ENCODE measurements at places on chromosomes 11 and 22.

DNA sequence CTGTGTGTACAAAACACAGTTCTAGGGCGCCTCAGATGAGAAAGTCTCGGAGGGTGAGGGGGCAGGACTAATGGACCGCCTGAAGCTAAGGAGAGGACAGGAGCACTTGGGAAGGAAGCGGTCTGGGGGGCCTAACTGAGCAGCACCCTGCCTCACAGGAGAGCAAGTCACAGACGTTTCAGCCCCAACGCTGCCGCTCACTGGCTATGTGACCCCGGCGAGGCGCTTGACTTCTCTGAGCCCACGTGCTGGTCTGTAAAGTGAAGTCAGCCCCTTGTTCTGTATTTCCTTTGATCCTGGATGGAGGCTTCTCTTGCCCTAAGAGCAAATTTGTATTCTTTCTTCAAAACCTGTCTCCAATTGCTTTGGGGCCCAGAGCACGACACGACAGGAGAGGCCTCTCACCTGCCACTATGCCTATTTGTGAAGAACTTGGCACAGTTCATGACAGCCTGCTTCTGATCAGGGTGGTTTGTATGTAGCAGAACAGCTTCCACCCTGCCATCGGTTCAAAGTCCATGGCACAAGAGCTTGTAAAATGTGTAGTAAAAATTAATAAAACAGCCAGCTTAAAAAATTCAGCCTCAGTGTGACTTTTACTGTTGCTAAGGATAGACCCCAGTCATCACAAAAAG lies 59.1 kb downstream of the WNT11 start:
- no peak for DNase-seq

GRCh38 chr11:126380909-126381308 lies 25.4 kb downstream of the ST3GAL4 start:
- DNase-seq = no peak

GRCh38 chr11:102933627-102934026 lies 21.9 kb downstream of the MMP13 start:
- no peak for DNase-seq

DNA sequence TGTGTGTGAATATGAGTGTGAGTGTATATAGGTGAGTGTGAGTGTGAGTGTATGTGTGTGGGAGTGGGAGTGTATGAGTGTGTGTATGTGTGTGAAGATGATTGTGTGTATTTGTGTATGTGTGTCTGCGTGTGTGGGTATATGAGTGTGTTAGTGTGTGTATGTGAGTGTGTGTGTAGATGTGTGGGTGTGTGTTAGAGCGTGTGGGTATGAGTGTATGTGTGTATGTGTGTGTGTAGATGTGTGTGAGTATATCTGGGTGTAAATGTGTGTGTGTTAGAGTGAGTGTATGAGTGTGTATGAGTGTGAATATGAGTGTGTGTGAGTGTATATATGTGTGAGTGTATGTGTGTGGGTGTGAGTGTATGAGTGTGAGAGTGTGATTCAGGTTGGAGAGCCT lies 11.1 kb upstream of the LRRC10B start:
- DNase-seq = no peak

GRCh38 chr11:63670433-63671321 lies 499 bp downstream of the ATL3 start:
- DNase-seq = peak; percentile 33

DNA sequence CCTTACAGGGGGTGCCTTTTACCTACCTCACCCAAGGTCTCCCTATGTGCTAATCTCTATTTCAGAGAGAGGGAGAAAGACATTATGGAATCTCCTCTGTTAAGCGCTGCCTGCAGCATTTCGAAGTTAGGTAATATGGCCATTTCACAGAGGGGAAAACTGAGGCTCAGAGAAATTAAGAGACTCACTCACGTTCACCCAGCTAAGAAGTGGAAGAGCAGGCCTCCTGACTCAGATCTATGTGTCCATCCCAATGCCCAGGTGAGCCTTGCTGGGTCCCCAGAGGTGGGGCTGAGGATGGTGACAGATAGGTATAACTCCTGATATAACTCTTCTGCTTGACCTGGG lies 147.0 kb downstream of the FBXO7 start:
- no peak for DNase-seq

DNA sequence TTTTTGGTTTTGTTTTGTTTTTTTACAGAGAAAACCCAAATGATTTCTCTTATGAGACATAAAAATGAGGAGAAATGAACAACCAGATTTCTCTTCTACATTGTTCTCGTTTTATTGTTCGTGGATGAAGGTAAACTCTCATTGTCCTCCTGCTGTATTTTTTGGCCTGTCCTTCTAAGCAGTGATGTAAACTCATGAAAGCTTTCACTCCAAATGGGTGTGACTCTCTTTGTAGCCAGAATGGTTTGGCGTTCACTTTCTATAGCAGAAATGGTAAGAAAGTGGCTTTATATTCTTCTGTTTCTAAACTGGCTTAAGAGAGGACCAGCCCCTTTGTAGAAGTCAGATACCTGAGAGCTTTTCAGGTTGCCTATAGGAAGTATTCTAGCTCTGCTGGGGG lies 15.5 kb upstream of the BMAL1 start:
- DNase-seq = no peak

DNA sequence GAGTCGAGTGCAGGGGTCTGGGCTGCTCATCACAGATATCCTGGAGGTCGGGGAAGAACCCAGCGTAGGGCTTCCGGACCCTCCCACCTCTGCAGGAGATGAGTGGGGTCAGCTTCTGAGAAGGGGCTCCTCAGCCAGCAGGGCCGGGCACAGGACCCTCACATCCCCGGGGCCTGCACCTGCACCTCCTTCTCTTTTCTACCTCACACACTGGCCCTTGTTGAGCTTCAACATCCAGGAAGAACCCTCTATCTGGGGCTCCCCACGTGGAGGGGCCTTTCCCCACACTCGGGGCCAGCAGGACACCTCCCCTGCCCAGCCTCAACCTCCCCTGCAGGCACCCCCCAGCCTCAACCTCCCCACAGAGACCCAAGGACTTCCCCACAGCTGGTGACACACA lies 299.4 kb downstream of the CTTN start:
- no peak for DNase-seq

DNA sequence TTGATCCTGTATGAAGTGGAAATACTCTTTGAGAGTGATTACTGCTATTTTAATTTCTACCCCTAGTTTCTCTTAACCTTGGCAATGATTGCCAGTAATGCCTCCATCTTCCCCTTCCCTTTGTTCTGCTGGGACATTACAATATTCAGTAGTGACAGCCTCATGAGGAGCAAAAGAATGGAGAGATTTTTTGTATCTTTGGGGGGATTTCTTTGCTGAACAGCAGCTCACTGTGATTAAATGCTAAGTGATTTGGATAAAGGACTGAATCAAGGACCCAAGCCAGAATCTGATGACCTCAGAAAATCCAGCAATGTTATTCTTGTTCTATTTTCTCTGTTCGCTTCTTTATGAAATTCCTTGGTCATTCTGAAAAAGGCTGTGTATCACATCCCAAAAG lies 7.0 kb upstream of the SLC1A2 start:
- no peak for DNase-seq

GRCh38 chr11:88332851-88333250 lies 4.7 kb downstream of the CTSC start:
- no peak for DNase-seq

GRCh38 chr11:118046051-118046963 lies 30.6 kb upstream of the TMPRSS4 start:
- DNase-seq = peak; percentile 70

- no peak for DNase-seq
These were observed 48.7 kb upstream of the TEAD1 start for GRCh38 chr11:12625438-12626071.

DNA sequence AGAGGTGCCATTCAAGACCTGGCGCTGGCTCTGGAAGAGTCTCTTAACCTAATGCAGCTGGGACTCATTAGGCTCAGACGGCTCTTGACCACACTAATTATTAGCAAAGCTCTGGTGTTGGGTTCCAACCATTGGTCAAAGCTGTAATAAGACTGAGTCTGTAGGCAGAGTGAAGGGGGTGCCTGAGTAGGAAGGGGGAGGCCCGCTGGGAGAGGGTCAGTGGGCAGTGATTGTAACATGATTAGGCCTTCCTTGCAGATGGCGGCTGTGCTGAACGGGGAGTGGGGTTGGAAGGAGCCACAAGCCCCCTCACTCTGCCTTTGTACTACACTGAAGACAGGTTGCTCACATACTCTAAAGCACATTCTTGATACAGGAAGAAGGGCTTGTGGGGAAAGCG lies 5.2 kb downstream of the SRPRA start:
- no peak for DNase-seq

- DNase-seq = no peak
These were observed 12.6 kb downstream of the LMO1 start for GRCh38 chr11:8250981-8251615.

- no peak for DNase-seq
These were observed 8.8 kb downstream of the OSBPL5 start for GRCh38 chr11:3156282-3156660.

DNA sequence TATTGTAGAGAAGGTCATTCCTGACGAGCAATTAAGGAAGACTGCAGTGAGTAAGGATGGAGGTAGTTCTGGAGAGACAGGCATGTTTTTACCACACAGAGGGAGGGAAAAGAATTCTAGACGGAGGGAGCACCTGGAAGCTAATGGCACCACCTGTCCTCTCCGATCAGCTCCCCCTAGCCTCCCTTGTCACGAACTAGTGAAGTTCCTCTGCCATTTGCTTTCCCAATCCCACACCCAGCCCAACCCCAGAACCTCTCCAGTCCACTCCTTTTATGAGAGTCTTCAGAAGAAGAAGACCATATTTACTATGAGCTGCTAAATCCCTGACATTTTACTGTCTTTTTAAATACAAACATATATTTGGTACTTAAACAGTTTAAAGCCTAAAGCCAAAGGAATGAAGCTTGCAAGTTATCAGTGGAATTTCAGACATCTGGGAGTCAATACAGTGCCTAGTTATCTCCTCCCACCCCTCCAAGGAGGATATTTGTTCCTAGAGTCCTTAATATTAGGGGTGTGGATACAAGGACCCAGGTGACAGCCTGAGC lies 46.1 kb upstream of the HSPA8 start:
- no peak for DNase-seq

GRCh38 chr22:27445881-27446280 lies 355.7 kb downstream of the MN1 start:
- no peak for DNase-seq

GRCh38 chr11:4464216-4465159 lies 15.4 kb downstream of the OR52K2 start:
- DNase-seq = no peak

GRCh38 chr11:38935941-38936340 lies 2337.9 kb upstream of the RAG2 start:
- no peak for DNase-seq

- no peak for DNase-seq
These were observed 85.2 kb downstream of the APOL5 start for GRCh38 chr22:35802885-35803284.

GRCh38 chr11:133180201-133180600 lies 352.1 kb downstream of the OPCML start:
- no peak for DNase-seq

DNA sequence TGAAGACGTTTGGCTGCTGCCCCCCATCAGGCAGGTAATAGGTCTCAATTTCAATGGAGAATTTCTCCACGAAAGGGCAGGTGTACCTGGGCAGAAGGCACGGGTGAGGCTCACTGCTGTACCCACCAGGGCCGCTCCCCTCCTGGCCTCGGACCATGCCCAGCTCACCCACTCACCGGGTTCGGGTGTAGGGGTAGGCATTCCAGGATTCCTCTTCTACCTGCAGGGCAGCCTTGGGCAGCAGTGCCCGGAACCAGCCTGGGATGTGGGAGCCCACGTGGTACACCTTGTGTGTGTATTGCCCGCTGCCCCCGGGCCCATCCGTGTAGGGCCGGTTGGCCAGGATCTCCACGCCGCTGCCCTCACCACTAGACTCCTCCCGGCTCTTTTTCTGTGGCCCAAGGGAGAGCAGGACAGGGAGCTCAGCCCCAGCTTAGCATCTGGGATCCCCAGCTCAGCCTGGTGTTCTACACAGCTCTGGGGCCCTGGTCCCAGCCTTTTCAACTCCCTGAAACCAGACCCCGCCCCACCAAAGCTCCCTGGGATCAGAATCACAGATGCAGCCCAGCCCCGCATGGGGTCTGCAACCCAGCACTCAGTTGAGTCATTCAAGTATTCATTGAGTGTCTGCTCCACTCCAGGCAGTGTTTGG lies 2.7 kb downstream of the PITPNM1 start:
- DNase-seq = no peak

DNA sequence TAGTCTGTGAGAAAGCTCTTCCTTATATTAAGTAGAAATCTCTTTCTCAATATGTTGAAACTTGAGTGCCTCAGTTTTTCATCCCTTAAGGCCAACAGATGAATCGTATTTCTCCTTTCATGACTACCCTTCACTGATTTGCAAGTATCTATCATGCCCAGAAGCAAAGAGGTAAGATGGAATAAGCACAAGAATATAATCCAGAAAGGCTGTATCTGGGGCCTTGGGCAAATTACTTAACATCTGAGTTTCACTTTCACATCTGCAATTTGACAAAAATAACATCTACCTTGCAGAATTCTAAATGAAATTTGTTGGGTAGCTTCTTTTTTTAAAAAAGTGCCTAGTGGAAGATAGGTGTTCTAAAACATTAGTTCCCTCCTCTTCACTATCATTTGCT lies 552.4 kb upstream of the ANO5 start:
- DNase-seq = no peak

DNA sequence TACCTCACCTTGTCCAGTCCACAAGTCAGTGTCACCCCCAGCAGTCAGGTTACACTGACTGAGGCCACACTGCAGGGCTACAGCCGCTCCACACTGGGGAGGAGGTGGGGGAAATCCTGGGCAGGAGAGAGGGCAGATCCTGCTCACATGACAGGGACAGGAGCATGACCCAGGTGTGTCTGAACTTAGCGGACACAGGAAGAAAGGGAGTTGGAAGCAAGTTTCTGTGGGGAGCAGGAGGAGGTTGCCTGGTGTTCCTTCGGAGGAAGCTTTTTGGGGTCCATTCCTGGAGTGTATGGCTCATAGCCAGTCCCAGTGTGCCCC lies 5.9 kb downstream of the MMP11 start:
- no peak for DNase-seq

GRCh38 chr11:128238521-128239265 lies 348.7 kb downstream of the ETS1 start:
- no peak for DNase-seq

DNA sequence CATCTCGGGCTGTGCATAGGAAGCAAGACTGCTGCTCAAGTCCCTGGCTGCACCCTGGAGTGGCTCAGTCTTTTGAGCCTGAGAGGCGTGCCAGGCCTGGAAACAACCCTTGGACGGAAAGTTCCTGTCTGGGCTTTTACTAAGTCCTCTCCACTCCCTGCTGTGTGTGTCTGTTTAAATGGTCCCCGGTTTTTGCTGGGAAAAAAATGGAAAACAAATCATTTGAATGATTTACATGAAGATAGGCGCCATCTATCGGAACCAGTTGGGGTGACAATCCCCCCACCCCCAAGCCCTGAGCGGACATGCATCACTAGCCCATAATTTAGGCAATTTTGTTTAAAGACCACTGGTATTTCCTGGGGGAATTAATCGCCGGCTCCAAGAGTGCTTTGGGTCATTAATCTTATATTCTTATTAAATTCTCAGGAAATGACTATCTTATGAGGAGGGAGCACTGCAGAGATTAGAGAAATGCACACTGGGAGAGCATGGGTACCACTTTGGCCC lies 2.7 kb upstream of the GAB2 start:
- peak; percentile 44 for DNase-seq

- DNase-seq = no peak
These were observed 45.2 kb upstream of the LINC01488 start for GRCh38 chr11:69436041-69436982.

GRCh38 chr11:17256512-17256911 lies 20.0 kb upstream of the NUCB2 start:
- DNase-seq = no peak

- DNase-seq = no peak
These were observed 63.2 kb downstream of the GRIA4 start for GRCh38 chr11:105673089-105673488.

- no peak for DNase-seq
These were observed 192.5 kb downstream of the CEP164 start for GRCh38 chr11:117520201-117520600.

Measured in T-helper 2 cell treated with Interferon-gamma antibody and Interleukin-4, amounts not matched to agents 5 μg/mL and 100 μg/mL, for 36 hours (primary cell).